ENCODE measurements at places on chromosomes 7 and 10.

GRCh38 chr7:84508606-84509005 is 314.0 kb upstream of the SEMA3A start:
- no peak for DNase-seq

DNA sequence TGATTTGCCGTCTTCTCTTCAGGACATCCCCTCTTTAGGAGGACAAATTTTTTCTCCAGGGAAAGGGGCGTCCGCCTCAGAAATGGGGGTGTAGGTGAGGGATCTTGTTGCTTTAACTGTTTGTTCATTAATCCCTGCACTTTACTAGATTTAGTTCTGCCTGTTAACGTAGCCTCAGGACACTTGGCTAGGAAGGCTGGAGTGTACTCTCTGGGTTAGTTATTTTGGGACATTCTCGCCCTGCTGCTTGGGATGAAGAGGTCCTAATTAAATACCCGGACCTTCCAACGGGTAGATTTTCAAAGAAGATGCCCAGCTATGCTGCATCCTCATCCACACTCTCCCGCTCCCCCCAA is 552 bp upstream of the ZNF365 start:
- no peak for DNase-seq

DNA sequence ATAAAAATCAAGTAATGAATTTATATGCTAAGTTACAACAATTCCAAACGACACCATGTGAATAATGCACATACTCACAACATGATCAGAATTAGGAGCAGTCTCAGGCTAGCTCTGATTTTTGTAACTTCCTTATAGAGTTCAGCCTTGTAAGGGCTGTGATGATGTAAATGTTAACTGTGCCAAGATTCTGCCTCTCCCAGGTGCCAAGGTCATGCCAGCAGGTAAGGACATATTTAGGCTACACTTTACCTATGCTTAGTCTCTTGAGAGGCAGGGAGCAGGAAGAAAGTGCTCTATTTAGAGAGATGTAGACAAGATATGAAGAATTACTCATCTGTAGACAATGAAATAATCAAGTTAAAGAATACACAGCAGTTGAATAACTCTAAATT is 53.6 kb upstream of the AGR3 start:
- no peak for DNase-seq

DNA sequence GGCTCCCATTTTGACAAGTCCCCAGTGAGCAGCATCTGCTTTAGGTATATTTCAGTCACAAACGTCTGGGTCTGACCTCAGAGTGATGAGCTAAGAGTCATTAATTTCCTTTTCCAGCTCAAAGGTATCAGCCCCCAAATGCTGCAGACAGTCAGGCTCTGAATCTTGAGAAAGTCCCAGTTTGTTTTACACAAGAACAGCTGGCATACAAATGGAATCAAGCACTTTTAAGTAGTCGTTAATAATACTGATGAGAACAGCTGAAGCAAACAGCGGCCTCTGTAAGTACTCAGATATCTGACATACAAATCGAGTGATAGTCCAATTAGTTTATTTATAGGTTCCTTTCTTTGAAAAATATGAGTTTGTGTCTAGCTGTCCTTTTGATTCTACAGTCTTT is 49.4 kb upstream of the MSRB2 start:
- DNase-seq, result no peak

GRCh38 chr7:103686064-103686463 is 240.1 kb upstream of the SLC26A5 start:
- no peak for DNase-seq

DNA sequence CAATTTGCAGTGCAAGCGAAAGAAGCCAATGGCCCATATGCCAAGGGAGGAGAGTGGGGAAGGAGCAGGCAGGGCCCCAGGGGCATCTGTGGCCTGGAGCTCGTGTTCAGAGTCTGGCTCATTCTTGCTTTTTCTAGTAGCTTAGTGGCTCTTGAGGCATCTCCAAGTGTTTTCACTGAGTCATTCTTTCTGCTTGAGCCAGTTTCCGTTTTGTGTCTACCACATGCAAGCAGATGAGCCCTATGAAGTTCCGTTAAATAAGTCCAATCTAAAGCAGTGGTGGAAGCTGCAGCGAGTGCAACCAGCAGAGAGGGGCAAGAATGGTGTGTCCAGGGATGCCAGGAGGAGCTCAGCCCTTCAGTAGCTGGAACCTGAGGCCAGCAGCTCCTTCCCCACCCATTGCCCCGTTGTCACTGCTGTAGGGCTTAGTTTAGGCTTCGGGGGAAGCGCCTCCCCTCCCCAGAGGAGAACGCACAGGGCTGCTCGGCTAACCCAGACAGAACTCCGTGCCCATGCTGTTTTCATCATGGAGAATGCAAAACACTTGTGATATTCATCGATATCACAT is 57.4 kb upstream of the EBF3 start:
- DNase-seq, result peak; percentile 32

GRCh38 chr7:141466151-141466904 is 84.9 kb upstream of the AGK start:
- DNase-seq, result no peak

DNA sequence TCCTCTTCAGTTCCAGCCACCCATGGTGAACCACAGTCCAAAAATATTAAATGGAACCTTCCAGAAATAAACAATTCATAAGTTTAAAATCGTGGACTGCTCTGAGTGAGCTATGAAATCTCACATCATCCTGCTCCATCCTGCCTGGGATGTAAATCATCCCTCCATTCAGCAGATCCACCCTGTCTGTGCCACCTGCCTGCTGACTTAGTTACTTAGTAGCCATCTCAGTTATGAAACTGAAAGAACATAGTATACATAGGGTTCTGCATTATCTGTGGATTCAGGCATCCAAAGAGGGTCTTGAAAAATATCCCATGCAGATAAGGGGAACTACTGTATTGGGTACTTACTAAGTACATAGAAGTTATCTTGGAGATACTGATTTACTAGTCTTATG is 89.0 kb downstream of the ST8SIA6 start:
- no peak for DNase-seq

DNA sequence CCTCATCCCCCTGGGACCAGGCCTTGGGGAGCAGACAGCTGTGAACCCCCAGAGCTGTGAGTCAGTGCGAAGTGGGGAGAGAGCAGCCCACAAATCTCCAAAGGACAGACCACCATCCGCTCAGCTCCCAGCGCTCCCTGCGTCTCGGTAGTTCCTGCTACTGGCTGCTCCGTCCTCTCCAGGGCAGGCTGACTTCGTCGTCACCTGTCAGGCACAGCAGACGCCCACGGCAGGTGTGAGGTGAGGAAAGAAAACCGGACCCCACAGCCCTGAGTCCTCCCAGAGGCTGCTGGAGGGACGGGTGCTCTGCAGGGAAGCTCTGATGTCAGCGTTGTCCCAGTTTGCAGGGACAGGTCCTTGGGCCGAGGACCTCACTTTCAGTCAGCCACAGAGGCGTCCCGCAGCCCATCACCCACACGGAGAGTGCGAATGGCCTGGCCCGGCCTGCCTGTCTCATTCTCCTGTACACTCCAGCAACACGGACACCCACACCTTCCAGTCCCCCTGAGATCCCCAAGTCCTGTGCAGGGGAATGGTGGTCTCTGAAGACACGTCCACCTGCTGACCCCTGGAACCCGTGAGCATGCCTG is 95.2 kb downstream of the DNAJB6 start:
- no peak for DNase-seq

GRCh38 chr7:105811189-105811847 is 65.1 kb downstream of the ATXN7L1 start:
- no peak for DNase-seq

GRCh38 chr7:92352009-92352408 is 95.3 kb upstream of the GATAD1 start:
- DNase-seq, result no peak

- no peak for DNase-seq
Measured at GRCh38 chr7:20151708-20152456, 65.3 kb downstream of the MACC1 start.

DNA sequence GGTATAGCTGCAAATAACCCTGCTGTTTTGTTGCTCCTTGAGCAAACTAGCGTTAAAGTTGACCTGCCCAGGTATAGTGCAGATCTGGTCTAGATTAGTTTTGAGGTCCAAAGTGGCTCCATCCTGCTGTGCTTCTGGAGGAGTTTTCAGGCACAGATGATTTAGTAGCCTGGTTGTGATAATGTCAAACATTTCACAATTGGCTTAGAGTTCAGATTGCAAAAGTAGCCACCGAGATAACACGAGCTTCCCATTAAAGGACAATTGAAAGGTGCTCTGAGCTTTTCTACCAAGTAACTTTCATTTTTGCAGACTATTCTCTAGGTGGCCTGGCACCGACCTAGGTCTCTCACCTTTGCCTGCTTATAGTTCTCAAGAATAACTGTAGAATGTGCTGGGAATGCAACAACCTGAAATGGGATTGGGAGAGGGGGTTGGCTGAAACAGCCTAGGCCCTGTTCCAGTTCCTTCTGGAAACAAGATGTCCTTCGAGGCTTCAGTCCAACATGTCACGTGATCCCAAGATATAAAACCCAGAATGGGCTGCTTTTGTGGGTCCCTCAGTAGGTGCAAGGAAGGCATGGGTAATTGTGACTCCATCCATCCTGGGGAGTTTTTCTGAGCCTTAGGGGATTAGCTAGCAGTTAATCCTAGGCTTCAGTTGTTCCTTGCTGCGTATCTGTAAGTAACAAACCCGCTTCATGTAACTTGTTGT is 201.0 kb downstream of the CHRM2 start:
- DNase-seq, result no peak

DNA sequence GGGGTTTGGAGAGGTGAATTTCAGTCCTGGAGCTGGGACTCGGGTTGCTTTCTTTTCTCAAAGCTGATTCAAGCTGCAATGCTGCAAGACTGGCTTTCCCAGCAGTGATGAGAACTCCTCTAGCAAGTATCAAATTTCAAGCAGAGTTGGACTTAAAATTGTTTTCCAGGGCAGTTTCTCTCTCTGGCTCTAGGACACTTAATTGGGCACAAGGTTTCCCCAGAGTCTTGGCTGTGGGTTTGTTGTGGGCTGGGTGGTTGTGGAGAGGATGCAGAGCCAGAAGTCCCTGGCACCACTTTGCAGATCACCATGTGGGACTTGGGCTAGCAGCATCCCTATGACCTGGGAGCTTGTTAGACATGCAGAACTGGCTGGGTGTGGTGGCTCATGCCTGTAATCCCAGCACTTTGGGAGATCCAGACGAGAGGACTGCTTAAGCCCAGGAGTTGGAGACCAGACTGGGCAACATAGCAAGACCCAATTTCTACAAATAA is 16.8 kb downstream of the AKR1B15 start:
- no peak for DNase-seq

DNA sequence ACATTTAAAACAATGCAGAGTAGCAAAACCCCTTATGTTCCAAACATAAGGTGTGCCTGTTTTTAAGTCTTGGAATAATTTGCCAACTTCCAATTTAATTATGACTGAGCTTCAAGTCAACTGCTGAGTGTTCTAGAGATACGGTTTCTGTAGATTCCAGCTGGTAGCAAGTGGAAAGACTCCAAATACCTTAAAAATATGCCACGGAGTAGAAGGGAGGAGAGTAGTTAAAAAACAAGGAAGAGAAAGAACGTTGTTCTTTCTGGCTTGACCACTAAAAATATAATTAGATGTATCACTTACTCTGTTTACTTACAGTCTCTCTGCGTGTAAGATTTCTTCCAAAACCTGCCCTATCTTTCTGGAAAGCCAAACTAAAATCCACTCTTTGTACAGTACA is 24.5 kb upstream of the ABLIM1 start:
- DNase-seq, result no peak

GRCh38 chr7:138603549-138604318 is 97.4 kb downstream of the SVOPL start:
- DNase-seq, result no peak

DNA sequence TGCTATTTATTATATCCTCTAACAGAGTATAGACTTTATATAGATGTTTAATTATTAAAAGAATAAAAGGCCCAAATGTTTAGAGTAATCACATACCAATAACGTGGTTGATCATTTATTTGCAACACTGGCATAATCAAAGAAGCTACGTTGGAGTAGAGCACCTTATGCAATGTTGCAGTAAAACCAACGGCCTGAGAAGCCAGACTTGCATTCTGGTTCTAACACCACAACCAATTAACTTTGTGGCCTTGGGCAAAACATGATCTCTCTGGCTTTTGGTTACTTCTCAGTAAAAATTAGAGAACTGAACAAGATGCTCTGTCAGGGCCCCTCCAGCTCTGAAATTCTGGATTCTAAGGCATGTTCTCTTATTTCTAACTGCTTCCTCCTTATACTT is 476.2 kb downstream of the GRM8 start:
- DNase-seq, result no peak

DNA sequence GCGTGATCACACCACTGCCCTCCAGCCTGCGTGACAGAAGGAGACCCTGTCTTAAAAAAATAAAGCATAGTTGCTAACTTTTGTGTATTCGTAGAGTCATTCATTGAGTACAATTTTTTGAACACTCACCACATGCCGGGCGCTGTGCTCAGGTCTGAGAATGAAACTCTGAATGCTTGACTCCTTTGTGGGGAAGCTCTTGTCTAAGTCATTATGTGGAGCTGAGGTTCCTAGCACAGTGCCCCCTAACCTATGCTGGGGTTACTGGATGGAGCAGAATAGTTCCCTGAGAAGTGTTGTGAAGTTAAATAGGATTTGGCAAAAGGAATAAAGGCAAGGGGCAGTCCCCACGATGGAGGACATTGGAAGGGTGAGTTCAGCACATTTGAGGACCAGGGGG is 123.3 kb downstream of the CELF2 start:
- no peak for DNase-seq

- peak; percentile 87 for DNase-seq
Measured at GRCh38 chr10:127990846-127991542, 84.1 kb downstream of the PTPRE start.

DNA sequence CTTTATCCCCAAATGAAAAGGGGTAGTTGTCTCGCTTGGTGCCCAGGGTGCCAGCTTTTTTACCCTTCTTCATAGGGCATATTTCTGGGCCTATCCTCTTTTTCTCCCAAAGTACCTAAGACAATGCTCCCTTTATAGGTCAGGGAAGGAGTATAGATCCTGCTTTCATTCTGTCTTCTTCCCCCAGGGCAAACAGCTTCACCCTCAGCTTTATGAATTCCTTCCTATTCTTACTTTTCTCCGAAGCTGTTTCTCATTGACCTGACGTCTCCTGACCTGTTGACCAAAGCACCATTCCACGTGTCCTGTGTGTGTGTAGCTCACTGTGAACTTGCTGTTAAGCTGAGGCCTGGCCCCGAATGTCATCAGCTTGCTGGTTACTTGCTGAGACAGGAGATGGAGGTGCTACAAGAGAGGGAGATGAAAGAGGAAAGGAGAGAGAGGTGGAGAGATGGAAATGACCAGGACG is 48.9 kb downstream of the PYROXD2 start:
- DNase-seq, result no peak

- no peak for DNase-seq
Measured at GRCh38 chr7:76269895-76270294, 32.6 kb upstream of the HSPB1 start.

- DNase-seq, result no peak
Measured at GRCh38 chr10:120945801-120946302, 94.7 kb downstream of the WDR11 start.

DNA sequence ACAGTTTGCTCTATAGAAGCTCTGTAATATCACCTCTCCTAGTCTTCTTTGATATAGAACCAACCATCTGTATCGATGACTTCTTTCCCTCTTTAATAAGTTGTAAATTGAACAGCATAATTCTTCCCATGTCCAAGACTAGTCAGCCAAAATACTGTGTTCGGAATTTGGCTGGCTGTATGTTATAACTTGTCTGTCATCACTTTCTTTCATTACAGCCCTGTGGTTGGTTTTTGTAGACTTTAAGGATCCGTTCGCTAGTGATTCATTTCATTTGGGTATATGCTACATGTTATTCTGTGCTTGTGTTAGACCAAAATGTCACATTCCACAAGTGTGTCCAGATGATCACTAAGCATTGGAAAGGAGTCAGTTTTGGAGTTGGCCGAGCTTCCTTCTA is 155.4 kb upstream of the ITGB1 start:
- no peak for DNase-seq

Data from activated CD4-positive, alpha-beta T cell treated with anti-CD3 and anti-CD28 coated beads, Interleukin-2, Interleukin-4, amounts not matched to agents 100 ng/mL and 50 ng/mL, durations not matched to agents 16 hours and 8 hours (primary cell).